Stimulated activated CD4-positive, alpha-beta T cell treated with anti-CD3 and anti-CD28 coated beads, TNF-alpha, amount 100 ng/mL, for 1 hour (primary cell): ENCODE measurements at places on chromosomes 3 and 15.

GRCh38 chr3:36686516-36686915 is 77.8 kb downstream of the DCLK3 start:
- DNase-seq, result no peak

GRCh38 chr15:89101302-89102193 is 13.3 kb downstream of the ABHD2 start:
- no peak for DNase-seq

DNA sequence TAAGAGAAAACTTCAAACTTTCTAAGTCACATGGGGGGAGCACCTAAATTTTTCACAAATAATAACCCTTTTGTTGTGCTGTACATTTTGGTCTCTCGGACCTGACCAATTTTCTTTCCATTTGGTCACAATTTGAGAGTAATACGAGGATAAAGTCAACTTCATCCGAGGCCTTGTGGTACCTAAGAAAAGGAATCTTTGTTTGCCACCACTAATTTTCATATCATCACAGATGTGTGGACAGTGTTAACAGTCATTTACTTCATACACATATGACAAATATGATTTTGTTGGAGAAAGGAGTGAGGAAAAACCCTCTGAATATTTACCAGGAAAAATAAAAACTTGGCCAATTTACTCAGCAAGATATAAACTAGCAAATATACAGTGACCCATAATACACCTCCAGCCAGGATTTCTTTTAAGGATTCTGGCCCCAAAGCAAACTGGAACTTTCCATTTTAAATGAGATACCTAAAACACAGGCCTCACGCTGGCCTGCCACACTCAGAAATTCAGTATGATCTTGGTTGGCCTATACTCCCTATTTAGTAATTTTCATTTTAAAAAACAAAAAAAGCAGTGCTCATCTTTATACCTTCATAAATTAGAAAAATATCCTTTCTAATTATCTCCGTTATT is 40.7 kb downstream of the VGLL4 start:
- no peak for DNase-seq

DNA sequence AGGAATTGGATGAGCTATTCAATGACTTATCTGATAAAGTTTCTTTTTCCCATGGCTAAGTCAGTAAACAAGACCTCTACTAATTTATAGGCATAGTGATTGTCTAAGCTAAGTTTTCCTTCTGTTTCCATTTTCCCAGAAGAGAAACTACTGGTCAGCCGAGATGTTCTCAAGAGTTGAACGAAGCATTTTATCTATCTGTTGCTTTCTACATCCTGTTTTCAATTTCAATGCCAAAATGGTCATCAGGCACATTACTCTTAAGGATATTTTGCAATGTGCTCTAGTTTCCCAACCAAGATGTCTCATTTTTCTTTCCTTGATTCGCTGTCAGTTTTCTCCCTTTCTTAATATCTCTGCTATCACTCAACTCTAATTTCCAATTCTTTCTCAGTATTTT is 228.7 kb downstream of the MBNL1 start:
- no peak for DNase-seq

DNA sequence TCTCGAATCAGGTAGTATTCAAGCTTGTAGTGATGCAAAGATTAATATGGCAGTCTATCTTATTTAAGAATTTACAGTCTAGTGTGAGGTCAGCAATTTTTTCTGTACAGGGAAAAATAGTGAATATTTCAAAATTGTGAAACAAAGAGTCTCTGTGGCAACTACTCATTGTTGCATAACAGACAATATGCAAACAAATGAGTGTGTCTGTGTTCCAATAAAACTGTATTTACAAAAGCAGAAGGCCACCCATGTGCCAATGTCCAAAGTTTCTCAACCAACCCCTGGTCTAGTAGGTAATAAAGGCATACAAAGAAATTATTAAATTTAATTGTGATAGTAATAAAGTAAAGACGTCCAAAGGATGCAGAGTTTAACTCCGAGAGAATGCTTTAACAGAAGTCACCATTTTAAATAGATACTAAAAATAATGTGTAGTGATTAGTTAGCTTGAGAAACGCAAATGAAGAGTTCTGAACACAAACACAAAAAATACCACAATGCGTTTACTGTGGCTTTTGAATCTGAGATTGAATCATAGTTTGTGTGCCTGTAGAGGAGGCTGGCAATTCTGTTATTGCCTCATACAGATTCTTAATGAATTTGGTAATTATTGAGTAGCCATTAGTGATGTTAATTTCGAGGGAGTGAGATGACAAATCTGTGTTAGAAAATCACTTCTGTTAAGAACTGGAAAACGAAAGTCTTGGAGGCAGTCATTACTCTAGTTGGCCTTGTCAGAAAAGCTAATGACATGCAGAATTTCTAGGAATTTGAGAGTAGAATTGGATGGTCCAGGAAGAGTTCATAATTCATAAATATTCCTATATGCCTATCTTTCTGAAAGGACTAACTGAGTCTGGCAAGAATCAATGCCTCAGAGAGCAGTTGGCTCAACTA is 48.7 kb downstream of the CADM2 start:
- no peak for DNase-seq
